ENCODE measurements at places on chromosomes 4 and X.
A peak's percentile ranks its signal among the peaks of the same experiment; 100 is the strongest.

- DNase-seq, result no peak
These were observed 20.5 kb downstream of the MND1 start for GRCh38 chr4:153365003-153365402.

DNA sequence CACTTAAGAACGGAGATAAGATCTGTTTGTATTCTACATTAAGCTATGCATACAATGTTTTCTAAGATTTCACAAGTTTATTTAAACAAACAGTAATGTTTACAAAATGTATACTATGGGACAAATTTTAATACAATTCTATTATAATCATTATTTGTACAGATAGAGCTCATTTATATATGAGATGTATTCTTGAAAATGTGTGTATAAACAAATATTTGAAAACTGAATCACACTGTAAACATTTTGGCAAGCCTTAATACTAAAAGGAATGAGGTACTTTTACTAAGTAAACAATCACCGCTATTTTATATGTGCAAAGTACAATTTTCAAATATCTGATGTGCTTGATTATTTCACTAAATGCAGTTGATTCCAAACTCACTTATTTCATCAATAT is 119.2 kb upstream of the MAB21L2 start:
- DNase-seq, result no peak

DNA sequence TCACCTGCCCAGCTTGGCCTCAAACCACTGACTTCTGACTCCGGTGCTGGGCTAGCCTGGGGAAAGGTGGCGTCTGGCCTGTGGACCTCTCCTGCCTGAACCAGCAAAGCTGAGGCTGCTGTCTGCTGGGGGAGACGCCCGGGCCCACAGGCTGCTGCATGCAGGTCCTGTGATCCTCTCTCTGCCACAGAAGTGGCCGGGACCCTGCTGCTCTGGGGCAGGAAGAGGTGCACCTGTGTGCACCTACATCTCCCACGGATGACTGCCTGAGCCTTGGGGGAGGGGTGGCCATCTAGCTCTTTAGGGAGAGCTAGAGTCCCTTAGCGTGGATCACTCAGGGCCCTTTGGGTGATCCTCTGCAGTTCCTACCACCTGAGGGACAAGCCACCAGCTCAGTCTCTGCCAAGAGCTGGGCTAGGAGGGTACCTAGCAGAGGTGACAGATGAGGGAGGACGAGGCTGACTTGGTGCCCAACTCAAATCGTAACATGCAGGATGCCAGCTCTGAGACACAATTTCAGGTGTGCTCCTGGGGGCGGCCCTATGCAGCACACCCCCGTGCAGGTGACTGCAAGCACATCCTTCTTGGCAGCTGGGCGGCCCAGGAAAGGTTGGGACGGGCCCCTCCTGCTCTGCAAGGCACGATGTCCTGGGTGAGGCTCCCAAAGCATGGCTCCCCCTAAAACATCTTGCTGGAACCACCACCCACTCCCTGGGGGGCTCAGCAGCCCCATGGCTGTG is 22.5 kb downstream of the LETM1 start:
- no peak for DNase-seq

DNA sequence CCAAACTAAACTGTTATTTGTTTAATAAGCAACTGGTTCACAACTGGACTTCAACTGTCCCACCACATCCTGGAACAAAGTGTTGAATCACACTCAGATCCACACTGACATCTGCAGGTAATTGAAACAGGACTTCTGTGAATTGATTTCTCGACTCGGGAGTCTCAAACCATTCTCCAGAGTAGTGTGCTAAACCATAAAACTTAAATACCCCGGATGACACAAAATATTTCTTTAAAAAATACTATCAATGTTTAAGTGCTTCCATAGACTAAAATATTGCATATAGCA is 95.4 kb upstream of the PLAC1 start:
- DNase-seq, result peak; percentile 35

DNA sequence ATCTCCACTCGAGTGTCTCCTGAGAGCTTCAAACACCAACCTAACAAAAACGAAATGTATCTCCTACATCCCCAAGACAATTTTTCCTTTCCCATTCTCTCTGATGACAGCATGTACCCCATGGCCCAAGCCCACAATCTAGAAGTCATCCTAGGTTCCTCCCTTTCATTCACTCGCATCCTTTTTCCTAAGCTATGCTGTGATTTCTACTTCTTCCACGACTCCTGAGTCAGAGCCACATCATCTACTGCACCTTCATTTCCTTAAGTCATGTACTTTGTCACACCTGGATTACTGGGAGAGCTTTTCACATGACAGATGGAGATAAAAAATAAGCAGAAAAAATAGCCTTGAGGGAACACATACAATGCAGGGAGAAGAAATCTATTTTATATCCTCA is 20.1 kb downstream of the C4orf36 start:
- DNase-seq, result no peak

DNA sequence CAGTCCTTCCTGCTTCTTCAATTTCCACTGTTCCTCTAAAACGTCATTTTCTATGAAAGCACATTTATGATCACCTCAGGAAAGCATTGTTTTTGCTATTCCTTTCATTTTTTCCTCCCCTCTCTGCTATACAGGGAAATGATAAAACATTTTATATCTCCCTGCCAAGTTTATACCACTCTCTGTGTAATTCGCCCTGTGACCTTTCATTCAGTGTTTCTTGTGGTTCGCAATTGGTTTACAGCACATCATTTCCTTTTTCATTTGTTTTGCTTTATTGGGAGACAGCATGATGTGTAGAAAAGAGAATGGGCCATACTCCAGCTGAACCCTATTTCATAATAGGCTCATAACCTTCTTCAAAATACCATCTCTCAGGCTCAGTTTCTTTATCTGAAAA is 99.9 kb upstream of the RAPGEF2 start:
- DNase-seq, result peak; percentile 55

- no peak for DNase-seq
These were observed 210.1 kb downstream of the PCDH7 start for GRCh38 chr4:30930276-30930675.

GRCh38 chr4:150849016-150849415 is 166.1 kb downstream of the LRBA start:
- no peak for DNase-seq

- DNase-seq, result peak; percentile 42
These were observed 72.4 kb downstream of the PRDM5 start for GRCh38 chr4:120850018-120850599.

GRCh38 chrX:124555036-124555595 is 208.8 kb downstream of the SH2D1A start:
- DNase-seq, result no peak

DNA sequence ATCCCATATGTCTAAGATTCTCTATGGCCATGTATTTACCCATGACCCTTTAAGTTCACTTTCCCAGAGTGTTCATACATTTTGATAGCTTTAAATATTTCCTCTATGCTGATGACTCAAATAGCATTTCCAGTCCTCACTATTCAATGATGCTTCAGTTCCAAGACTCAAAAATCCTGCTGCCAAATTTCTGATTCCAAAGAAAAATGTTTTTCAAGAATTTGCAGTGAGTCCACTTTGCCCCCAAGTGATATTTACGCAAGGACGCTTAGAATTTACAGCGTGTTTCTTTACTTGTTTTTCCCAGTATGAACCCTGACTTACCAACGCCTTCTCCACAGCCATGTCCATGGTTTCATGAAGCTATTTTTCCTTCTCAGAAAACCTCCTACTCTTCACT is 127.9 kb upstream of the PCDH18 start:
- no peak for DNase-seq

GRCh38 chr4:75513526-75514130 is 575 bp downstream of the RCHY1 start:
- DNase-seq, result no peak

- DNase-seq, result no peak
These were observed 40.4 kb upstream of the MAPK10 start for GRCh38 chr4:86400216-86400615.

GRCh38 chr4:52856801-52857200 is 5.3 kb upstream of the RASL11B start:
- no peak for DNase-seq

DNA sequence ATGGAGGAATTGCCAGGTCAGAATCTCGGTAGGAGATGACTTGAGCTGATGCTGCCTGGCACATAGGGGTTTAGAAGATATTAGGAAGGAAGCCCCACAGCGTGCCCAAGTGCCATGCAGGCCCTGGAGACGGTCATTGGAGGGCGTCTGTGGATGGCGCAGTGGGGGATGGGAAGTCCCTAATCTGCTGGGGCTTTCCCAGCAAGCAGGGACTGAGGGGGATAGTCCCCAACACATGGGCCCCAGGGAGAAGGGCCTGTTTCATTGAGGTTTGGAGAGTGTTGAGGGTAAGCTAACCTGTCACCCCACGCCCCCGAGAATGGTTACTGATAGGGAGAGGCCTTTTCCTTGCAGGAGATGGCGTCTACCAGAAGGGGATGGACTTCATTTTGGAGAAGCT is 7.8 kb downstream of the TAFAZZIN start:
- DNase-seq, result no peak

All from AG09309 (cell line).